ENCODE measurements at places on chromosomes 5 and 9.

DNA sequence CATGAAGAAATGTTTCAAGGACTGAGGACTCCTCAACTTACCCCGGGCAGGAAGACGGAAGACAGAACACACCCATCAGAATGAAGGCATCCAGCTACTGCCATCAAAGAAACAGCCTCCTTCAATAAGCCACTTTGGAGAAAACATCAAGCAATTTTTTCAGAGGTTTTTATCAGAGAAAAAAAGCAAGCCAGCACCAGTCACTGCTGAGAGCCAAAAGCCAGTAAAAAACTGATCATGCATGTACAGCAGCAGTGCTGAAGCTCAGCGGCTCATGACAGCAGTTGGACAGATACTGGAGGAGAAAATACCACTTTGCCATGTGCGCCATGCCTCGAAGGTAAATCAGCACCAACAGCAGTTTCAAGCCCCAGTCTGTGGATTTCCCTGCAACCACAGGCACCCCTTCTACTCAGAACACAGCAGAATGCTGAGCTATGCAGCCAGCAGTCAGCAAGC is 10.1 kb upstream of the ZNF484 start:
- DNase-seq: no peak

GRCh38 chr5:59496524-59497134 is 396.9 kb downstream of the PDE4D start:
- peak; percentile 21 for DNase-seq

GRCh38 chr9:14097215-14097614 is 216.7 kb downstream of the NFIB start:
- peak; percentile 87 for DNase-seq

- no peak for DNase-seq
Observed at GRCh38 chr9:88392549-88392948, 4.3 kb downstream of the SPIN1 start.

- no peak for DNase-seq
Observed at GRCh38 chr5:141874262-141874964, 3.8 kb downstream of the PCDH1 start.

- DNase-seq: no peak
Observed at GRCh38 chr9:88011005-88011766, 36.9 kb upstream of the CDK20 start.

- no peak for DNase-seq
Observed at GRCh38 chr5:76468635-76469425, 65.7 kb downstream of the IQGAP2 start.

- DNase-seq: peak; percentile 68
Observed at GRCh38 chr5:73170522-73170921, 2.5 kb upstream of the TMEM174 start.

- no peak for DNase-seq
Observed at GRCh38 chr5:129125819-129126218, 31.3 kb downstream of the ISOC1 start.
